G401 (cell line): ENCODE measurements at places on chromosomes 12 and 14.

DNA sequence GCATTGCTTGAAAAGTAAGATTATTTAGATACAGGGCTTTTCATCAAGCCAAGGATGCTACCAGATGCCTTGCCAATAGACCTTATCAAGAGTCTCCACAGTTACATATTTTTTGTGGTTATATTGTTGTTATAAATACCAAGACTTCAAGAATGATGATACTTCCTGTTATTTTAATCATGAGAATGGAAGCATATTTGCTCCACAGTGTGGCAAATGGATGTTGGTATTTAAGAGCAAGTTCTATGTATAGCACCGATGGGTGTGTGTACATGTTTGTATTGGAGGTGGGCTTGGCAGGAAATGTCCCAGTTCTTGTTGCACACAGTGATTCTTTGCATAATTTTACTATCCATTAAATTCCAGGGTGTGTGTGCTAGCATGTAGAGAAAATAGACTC, 4.4 kb upstream of the NID2 start:
- DNase-seq: no peak

DNA sequence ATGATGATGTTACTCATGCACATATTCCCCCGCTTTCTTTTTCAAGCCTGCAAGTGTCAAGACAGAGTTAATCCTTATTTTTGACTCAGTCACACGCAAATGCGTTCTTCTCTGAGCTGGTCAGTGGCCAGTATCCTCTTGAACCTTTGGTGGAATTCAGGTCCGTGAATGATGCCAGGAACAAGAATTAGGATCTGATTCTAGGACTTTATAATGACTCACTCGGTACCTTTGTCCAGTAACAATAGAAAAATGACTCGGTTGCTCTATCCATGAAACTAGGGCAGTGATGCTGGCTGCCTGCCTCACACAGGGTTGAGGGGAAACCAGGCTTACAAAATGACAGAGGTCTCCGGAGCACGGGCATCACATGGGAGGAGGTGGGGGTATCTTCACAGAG, 185.8 kb upstream of the NUDT4 start:
- no peak for DNase-seq

GRCh38 chr14:59301354-59301753, 112.9 kb downstream of the DAAM1 start:
- no peak for DNase-seq

GRCh38 chr14:51738754-51739153, 87.0 kb downstream of the FRMD6 start:
- DNase-seq: no peak

DNA sequence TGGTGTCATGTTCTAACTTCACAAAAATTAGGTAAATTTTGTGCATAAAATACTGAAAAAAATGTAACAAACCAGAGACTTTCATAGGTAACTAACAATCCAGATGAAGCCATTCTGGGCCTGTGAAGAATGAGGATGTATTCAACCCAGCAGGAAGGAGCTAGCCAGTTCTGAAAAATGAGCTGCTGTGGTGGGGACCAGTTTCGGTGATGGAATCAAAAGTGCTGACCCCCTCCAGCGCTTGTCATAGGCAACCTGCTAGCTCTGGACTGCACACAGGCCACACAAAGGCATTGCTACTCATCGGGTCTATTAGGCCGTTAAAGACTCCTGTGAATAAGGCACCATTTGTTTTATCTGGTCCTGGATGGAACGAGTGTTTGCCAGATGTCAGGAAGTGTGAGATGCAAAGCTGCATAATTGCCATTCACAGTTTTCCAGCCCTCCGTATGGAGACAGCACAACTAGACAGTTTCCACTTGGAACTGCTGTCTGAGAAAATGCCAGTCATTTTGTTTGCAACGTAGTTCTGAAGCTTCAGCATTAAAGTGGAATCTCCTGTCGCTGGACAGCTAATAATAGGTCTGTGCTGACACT, 3.3 kb upstream of the RIMBP2 start:
- DNase-seq: no peak

- DNase-seq: no peak
These were observed 5.0 kb upstream of the CIROP start for GRCh38 chr14:23109769-23110168.

- DNase-seq: no peak
These were observed 1124.6 kb downstream of the AACS start for GRCh38 chr12:126189856-126190255.

DNA sequence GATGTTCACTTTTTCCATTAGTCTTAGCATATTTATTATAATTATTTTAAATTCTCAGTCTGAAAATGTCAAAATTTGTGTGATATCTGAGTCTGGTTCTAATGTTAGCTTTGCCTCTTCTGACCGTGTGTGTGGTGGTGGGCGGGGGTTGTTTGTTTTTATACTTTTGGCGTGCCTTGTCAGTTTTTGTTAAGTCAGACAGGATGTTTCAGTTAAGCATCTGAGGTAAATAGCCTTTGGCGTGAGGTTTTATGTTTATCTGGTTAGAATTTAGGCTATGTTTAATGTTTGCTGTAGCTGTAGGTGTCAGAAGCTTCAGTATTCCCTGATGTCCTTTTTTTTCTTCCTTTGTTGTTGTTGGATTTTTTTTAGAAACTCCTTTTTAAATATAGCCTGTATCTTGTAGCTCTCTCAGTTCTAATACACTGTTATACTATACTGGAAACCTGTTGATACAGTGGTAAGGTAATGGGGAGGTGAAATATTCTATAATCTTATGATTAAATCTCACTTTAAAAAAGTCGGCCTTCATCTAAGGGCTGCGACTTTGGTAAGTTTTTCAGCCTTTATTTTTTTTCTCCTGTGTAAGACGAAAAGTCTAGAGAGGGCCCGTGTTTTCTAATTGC, 111.6 kb downstream of the SCAF11 start:
- DNase-seq: no peak
